ENCODE measurements at places on chromosomes 4 and X.

- DNase-seq: peak; percentile 73
Measured at GRCh38 chr4:60241866-60242265, 958.3 kb upstream of the ADGRL3 start.

DNA sequence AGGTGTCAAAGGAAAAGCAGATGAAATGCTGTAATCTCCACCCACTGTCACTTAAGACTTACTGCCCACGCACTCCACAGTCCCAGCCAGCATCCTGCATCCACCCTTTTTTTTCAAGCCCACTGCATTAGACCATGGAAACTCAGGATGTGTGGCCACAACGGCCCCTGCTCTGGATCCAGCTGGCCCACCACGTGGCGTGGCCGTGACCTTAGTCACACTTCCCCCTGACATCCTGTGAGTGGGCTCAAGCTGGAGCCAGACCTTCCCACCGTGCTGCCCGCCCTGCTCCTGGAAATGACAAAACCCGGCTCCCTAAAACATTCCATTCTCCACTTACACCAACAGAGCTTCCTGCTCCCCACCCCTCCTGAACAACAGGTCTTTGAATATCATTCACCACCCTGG is 588.3 kb upstream of the DIPK2B start:
- no peak for DNase-seq

- DNase-seq: no peak
Measured at GRCh38 chr4:69822198-69822597, 37.7 kb downstream of the SULT1E1 start.

- no peak for DNase-seq
Measured at GRCh38 chr4:168587411-168588125, 90.7 kb downstream of the PALLD start.

GRCh38 chr4:125464146-125464545 is 149.4 kb downstream of the FAT4 start:
- no peak for DNase-seq

DNA sequence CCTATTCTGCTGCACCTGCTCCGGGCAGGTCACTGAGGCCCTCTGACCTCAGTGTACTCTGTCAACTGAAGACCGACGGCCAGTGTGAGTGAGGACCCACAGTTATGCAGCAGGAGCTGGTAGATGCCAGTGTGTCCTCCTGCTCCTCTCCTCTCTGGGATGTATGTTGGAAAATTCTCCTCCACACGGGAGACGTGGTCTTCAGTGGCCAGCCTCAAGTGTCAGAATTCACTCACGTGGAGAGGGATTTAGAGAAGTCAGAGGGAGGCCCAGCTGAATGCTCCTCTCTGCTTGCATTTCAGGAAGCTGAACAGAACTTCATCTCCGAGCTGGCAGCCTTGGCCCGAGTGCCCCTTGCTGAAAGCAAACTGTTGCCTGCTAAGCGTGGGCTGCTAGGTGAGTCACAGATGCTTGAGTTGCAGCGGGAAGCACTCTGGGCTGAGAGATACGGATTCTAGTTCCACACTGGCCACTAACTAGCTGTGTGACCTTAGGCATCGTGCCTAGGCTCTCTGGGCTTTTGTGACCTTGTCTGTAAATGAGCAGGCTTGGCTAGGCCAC is 83.6 kb downstream of the CRMP1 start:
- no peak for DNase-seq

DNA sequence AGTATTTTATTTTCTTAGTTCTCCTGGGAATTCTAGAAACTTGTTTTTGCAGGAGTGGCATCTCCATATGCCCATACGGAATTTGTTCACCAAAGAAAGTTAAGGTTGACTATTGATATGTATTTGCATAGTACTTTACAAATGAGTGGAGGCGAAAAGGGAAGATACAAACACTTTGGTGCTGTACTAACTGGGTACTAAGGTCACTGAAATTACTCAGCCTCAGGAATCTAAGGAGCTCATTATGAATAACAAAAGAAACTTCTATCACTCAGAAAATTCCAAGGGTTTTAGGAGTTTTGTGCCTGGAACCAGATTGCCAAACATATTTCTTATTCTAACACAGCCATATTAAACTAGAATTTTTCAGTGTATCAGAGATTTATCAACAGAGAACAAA is 27.4 kb upstream of the TMPRSS11B start:
- DNase-seq: no peak

DNA sequence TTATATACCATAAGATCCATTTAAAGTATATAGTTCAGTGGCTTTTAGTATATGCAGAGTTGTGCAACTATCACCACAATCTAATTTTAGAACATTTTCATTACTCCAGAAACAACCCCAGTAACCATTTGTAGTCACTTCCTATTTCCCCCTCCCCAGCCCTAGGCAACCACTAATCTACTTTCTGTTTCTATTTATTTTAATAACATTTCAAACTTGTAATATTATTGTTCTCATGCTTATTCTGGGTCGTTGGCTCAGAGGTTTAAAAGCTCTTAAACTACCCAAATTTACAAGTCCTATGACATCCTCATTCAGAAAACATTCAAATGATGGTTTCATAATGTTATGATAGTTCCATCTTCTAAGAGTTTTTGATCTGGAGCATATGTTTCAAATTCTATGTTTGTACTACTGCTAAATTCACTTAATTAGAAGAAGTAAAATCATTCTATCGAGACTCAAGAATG is 18.4 kb downstream of the XIAP start:
- no peak for DNase-seq

GRCh38 chr4:111701102-111701501 is 444.2 kb upstream of the FAM241A start:
- DNase-seq: no peak
